Skin of body (tissue), 3 donors: ENCODE measurements at places on chromosomes 6 and 20. TPM values are rescaled to one million over a fixed set of nuclear protein-coding genes. Genes with fewer than 3 reads are reported as not detected.

Gene RGS17
- 0.69 TPM for total RNA-seq

GRCh38 chr6:100057941-100058340 is 63.9 kb upstream of the MCHR2 start:
- DNase-seq = no peak

DNA sequence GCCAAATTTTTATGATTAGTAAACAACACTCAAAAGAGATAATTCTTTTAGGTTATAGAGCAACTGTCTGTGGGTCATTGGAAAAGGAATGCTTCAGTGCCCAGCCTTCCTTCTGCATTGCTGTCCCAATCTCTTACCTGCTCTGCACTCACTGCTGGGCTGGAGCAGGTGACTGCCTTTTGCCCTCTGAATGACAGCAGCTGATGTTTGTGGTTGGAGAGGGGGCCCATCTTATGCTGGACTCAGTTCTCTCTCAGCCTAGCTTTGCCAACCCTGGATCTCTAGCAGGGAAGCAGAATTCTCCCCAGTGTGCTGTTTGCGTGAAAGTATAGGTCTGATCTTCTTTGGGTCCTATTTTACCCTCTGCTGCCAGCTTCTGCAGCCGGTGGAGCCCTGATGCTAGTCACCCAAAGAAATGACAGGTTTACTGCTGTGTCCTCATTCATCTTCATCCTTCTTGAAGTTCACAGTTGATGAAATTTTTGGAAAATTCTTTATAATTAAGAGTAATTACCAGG is 193.5 kb downstream of the ARID1B start:
- DNase-seq = no peak

GRCh38 chr6:140572129-140572528 is 1197.7 kb upstream of the CITED2 start:
- no peak for DNase-seq

DNA sequence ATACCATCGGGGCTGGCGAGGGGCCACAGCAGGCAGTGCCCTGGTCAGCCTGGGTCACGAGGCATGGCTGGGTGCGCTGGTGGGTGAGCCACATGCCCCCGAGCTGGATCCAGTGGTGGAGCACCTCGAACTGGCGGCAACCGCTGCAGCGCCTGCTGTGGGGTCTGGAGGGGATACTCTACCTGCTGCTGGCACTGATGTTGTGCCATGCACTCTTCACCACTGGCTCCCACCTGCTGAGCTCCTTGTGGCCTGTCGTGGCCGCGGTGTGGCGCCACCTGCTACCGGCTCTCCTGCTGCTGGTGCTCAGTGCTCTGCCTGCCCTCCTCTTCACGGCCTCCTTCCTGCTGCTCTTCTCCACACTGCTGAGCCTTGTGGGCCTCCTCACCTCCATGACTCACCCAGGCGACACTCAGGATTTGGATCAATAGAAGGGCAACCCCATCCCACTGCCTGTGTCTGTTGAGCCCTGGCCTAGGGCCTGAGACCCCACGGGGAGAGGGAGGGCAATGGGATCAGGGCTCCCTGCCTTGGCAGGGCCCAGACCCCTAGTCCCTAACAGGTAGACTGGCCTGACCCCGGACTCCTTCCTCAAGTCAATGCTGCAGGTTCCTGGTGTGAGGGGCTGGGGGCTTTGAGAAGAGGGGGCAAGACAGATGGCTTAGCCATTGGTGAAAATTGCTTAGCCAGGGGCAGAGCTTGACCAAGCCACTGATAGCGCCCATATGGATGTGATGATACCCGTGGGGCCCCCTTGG is 598 bp downstream of the TMEM239 start:
- no peak for DNase-seq

- DNase-seq = peak; percentile 89
Observed at GRCh38 chr6:105779110-105779509, 307.0 kb upstream of the PRDM1 start.
